Stimulated activated CD8-positive, alpha-beta memory T cell treated with anti-CD3 and anti-CD28 coated beads, Interleukin-4, amount 100 ng/mL, for 24 hours (primary cell): ENCODE measurements at places on chromosomes 5 and 9.

DNA sequence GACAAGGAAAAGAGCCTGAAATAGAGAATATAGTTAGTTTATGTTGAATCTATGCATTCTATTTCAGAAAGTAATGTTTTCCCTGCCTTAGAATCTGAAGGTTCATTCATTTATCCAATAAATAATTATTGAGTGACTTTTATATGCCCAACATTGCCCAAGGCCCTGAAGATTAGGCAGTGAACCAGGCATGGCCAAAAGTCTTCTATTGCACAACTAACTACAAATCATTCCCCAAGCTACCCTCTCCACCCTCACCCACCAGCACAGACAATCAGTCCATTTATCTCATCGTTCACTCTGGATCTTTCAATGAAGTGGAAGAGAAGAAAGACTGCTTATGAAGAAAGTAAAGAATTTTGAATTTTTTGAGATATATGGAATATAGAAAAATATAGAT, 268.4 kb downstream of the PLK2 start:
- no peak for DNase-seq

GRCh38 chr5:127518319-127518621, 830 bp downstream of the PRRC1 start:
- no peak for DNase-seq

DNA sequence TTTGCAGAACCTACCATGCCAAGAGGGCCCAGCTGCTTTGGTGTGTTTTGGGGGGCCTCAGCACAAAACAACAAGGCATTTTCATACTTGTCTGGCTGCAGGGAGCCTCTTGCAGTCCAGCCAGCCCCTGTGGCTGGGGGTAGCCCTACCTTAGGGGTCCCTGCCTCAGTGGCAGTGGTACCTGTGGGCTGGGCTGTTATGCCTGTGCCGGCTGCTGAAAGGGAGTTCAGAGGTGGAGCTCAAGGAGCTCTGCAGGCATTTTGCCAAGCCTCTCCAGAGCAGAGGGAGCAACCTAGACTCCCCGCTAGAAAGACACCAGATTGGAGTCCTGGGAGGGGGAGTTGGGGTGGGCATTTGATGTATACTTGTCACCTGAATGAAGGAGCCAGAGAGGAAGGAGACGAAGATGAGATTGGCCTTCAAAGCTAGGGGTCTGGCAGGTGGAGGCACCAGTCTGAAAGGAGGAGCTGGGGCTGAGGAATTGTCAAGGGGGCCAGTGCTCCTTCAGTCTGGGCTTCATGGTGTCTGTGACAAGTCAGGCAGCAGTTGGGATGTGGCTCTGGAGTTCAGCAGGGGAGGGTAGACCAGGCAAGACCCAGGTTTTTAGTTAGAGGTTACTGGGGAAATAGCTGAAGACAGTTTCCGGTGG, 1.5 kb downstream of the SHROOM1 start:
- DNase-seq, result no peak

DNA sequence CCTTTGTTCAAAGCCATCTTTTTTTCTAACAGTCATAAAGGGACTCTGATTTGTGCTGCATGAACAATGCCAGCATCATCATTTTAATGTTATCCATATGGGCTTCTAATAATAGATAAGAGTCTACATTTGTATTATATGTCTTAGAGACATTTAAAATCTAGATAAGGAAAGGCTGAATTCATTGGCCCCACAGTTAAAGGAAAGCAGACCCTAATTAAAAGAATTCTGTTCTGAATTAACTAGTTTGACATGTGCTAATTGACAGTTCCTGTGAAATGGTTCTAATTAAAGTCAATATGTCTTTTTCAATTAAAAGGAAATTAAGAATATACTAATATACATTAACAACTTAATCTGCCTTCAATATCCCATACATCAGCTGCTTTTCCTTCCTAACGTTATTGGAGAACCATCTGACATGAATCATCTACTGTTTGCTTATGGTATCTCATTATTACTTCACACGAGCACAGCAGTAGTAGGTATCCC, 104.7 kb downstream of the NR2F1-AS1 start:
- DNase-seq, result no peak

- no peak for DNase-seq
Measured at GRCh38 chr5:177484902-177485549, 11.6 kb upstream of the DBN1 start.

DNA sequence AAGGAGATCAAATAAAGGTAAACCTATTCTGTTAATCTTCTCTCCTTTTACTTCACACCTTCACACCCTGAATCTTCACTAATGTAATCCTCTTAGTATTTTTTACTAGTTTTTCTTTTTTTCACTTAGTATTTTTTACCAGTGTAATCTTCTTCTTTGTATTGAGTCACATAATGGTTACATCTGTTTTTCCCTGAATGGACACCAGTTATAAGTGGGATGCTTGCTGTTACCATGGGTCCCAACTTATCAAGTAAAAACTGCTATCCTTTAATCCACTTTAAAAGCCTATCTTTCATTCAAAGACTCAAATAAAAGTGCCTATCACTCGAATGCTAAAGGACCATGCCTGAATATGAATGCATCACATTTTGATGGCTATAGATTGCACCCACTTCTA, 15.1 kb downstream of the ZFAND5 start:
- DNase-seq, result no peak

GRCh38 chr5:71969460-71969859, 137.8 kb upstream of the MAP1B start:
- DNase-seq, result no peak

GRCh38 chr9:90909225-90909624, 107.6 kb downstream of the SYK start:
- DNase-seq, result no peak

DNA sequence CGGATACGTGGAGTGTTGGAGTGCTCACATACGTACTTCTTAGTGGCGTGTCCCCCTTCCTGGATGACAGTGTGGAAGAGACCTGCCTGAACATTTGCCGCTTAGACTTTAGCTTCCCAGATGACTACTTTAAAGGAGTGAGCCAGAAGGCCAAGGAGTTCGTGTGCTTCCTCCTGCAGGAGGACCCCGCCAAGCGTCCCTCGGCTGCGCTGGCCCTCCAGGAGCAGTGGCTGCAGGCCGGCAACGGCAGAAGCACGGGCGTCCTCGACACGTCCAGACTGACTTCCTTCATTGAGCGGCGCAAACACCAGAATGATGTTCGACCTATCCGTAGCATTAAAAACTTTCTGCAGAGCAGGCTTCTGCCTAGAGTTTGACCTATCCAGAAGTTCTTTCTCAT, 73.5 kb upstream of the OTULINL start:
- DNase-seq, result no peak
